ENCODE measurements at places on chromosomes 3 and 15.

DNA sequence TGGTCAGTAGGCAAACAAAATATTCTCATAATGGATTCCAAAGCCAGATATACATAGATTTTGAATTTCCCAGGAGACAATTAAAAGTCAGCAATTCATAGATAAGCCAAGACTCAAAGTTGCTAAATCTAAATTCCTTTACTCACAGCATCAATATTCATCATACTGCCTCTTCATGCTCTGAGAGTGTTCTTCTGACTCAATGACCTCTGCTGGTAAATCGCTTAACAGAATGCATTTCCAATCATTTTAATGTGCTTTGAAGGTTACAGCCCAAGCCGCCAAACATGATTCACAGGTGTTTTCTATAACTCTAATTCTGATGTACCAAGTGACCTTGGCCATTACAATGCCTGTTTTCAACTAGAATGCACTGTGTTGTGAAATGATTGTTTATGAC lies 24.2 kb upstream of the SLC4A7 start:
- no peak for DNase-seq

DNA sequence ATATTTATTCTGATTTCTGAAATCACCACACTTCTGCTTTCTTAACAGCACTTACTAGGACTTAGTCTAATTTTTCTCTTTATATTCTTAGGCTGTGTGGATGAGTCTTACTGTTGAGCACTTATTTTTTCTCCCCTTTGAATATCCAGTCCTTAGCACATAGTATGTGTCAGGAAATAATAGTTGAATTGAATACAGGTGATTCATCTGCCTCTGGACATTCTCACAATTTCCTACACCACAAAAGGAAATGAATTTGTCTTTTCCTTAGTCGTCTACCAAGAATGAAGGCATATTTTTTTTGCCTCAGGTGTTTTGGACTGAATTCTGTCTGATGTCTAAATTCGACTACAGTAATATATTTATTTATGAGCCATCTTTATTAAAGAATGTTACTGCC lies 204.2 kb downstream of the GHSR start:
- no peak for DNase-seq

DNA sequence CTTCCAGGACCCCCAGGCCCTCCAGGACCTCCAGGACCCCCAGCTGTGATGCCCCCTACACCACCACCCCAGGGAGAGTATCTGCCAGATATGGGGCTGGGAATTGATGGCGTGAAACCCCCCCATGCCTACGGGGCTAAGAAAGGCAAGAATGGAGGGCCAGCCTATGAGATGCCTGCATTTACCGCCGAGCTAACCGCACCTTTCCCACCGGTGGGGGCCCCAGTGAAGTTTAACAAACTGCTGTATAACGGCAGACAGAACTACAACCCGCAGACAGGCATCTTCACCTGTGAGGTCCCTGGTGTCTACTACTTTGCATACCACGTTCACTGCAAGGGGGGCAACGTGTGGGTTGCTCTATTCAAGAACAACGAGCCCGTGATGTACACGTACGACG lies 22.1 kb upstream of the CMSS1 start:
- DNase-seq, result no peak

- peak; percentile 32 for DNase-seq
Measured at GRCh38 chr15:64267331-64267973, 88.5 kb downstream of the CSNK1G1 start.

DNA sequence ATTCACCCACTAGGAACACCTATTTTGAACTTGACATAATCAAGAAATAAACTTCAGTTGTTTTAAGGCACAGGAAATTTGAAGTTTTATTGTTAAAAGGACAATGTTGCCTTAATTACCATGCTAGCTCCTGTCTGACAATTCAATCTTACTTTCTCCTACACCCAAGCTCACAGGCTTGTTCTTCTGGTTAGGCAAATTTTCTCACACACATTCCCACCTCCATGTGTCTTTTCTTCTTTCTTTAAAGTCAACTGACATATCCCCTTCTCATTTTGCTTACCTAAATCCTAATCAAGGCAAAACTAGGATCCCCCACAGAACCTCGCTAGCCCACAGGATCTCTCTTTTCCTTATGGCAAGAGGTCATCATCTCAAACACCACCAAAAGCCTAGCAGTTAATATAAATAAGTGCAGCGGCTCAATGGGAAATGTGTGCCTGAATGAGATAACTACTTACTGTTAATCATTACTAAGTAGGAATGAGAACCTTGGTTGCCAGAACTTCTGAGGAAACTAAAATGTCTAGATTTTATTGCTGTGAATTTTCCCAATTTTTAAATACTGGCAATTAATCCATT lies 189.3 kb downstream of the PLCH1 start:
- DNase-seq, result no peak

GRCh38 chr3:194261581-194262063 lies 89.5 kb downstream of the CPN2 start:
- peak; percentile 8 for DNase-seq

DNA sequence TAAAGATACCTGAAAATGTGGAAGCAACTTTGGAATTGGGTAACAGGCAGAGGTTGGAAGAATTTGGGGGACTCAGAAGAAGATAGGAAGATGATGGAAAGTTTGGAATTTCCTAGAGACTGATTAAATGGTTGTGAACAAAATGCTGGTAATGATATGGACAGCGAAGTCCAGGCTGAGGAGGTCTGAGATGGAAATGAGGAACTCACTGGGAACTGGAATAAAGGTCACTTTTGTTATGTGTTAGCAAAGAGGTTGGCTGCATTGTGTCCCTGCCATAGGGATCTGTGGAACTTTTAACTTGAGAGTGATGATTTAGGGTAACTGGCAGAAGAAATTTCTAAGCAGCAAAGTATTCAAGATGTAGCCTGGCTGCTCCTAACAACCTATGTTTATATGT lies 13.0 kb downstream of the MITF start:
- DNase-seq, result peak; percentile 69

GRCh38 chr15:57747206-57747896 lies 40.8 kb downstream of the POLR2M start:
- DNase-seq, result peak; percentile 10

- DNase-seq, result no peak
Measured at GRCh38 chr3:54259636-54260035, 137.3 kb downstream of the CACNA2D3 start.

GRCh38 chr3:37712918-37713817 lies 148.5 kb upstream of the CTDSPL start:
- DNase-seq, result no peak

DNA sequence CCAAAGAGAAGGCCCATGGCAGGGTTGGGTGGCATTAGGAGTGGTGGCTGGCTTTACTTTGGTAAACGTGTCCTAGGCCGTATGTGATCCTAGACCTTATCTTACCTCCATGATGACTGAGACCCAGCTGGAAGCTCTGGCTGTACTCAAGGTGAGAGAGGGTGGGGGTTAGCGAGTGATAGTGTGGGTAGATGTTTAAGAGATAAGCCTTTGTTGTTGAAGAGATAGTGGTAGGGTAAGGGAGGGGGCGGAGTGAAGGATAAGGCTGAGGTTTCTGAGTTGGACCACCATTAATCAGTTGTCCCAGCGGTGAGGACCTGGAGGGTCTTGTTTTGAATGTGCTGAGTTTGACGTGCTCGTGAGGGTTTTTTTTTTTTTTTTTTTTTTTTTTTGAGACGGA lies 61.5 kb upstream of the ULK4 start:
- DNase-seq, result no peak

GRCh38 chr3:29585368-29585767 lies 304.5 kb downstream of the RBMS3 start:
- no peak for DNase-seq

GRCh38 chr15:59439576-59439975 lies 1.6 kb downstream of the FAM81A start:
- no peak for DNase-seq

- DNase-seq, result no peak
Measured at GRCh38 chr3:30826531-30826942, 67.9 kb downstream of the GADL1 start.

DNA sequence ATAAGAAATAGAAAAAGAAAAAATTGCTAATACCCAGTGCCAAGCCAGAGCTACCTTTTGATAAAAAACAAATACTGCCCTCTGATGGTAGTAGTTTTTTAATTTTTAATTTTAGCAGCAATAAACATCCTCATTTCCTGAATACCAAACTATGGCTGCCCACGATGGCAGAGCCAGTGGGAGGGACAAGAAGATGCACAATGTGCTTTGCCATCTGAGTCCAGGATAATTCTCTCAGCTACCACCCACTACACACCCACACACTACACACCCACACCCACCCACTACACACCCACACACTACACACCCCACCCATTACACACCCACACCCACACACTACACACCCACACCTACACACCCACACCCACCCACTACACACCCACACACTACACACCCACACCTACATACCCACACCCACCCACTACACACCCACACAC lies 17.8 kb downstream of the CEP19 start:
- peak; percentile 55 for DNase-seq

DNA sequence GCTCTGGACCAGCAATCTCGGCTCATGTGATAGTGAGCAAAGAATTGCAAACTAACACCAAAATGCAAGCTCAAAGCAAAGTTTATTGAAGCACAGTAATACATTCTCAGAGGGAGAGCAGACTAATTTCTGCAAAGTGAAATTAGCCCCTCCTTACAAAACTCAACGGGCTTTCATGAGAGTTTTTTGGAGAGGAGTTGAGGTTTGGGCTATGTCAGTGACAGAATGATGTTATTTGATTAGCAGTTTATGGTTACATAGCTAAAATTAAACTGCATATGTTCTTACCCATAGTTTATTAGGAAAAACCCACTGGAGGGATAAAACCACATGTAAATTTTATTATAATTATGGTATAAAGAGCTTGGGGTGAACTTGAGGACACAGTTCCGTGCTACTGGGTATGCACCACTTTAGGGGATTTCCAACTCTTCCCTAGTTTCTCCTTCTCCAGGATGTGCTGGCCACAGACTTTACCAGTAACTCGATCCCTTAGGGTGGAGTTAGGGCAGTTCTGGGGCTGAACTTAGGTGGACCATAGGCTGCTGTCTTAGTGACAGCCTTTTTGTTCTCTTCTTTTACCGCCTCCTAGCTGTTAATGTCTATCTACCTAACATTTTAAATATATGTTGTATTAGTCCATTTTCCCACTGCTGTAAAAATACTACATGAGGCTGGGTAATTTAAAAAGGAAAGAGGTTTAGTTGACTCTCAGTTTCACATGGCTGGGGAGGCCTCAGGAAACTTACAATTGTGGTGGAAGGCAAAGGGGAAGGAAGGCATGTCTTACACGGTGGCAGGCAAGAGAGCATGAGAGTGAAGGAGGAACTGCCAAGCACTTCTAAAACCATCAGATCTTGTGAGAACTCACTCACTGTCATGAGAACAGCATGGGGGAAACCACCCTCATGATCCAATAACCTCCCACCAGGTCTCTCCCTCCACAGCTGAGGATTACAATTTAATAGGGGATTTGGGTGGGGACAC lies 8.9 kb upstream of the AADACL2 start:
- peak; percentile 2 for DNase-seq

- DNase-seq, result no peak
Measured at GRCh38 chr3:29754346-29754745, 473.5 kb downstream of the RBMS3 start.

DNA sequence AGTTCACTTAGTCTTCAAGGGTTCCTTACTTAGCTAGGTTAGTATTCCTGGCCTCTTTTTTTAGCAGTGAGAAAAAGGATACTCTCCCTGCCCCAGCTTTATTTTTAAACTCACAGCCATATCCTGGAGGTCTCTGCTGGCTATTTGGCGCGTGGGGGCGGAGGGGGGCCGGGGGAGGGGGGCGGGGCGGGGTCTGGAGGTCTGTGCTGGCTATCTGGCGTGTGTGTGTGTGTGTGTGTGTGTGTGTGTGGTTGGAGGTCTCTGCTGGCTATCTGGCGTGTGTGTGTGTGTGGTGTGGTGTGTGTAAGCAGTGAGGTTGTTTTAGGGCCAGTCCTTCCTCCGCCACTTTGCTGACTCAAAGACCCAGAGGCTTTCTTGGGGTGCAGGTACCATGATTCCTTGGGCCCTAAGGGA lies 579 bp upstream of the PLAAT1 start:
- no peak for DNase-seq

DNA sequence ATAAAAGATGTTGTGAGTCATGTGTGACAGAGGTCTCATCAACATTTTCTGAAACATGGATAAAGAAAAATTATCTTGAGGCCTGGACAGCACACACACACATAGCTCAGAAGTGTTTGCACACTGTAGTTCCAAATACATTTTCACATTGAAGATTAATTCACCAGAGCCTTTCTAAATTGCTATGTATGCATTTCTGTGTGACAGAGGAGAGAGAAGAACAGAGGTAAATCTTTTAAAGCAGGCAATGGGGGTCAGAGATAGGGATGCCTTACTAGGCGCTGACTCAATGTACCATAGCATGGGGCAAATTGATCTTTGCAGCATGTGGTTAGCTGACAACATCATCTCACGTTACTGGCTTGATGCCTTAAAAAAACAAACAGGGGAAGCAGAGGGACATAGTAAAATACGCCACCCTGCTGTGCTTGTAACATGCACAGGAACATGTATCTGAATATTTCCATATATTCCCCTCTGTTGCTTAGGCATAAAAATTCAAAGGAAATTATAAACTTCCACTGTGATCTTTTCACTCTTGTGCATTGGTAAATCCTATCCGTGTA lies 7.7 kb downstream of the POU1F1 start:
- no peak for DNase-seq

DNA sequence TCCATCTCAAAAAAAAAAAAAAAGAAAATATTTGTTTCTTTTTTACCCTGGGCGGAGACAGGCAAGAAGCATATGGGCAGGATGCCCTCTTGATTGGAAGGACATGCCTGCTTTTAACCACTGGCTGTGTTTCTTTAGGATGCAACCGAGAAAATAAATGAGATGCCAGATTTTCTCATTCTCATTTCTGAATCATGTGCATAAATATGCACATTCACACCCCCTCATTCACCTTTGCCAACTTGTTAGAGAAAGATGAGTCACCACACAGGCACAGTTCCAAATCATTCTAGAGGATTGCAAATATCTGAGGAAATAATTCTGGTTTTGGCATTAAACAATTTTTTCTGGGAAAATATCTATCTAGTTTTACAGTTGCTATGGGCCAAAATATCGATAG lies 3.3 kb downstream of the LIPH start:
- no peak for DNase-seq

DNA sequence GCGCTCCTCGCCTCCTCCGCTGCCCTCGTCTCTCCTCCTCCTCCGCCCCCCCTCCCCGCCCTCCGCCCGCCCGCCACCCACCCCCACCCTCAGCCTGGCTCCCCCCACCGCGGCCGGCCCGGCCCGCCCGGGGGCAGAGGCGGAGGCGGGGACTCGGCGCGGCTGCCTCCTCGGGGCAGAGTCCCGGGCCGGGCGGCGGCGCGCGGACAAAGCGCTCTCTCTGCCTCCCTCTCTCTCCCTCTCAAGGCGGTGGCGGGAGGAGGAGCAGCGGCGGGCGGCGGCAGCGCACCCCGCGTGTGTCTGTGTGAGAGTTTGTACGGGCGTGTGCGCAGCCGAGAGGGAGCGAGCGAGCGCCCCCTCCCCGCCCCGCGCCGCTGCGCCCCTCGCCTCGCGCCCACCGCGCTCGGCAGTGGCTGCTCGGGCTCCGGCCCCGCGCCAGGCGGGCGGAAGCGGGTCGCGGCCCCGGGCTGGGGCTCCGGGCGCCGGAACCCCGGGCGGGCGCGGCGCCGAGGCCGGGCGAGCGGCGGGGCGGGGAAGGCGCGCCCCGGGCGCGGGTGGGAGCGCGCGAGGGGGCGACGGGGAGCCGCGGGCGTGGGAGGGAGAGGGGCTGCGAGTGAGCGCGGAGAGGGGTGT lies at the start of gene IGF2BP2:
Gene IGF2BP2, minus strand, starts transcription at position 37 of the 633 bp plus-strand sequence. CDS start 82 bp downstream, outside the sequence.
- DNase-seq, result peak; percentile 71

- DNase-seq, result no peak
Measured at GRCh38 chr3:94513600-94513999, 450.7 kb downstream of the NSUN3 start.

GRCh38 chr3:169813278-169813677 lies 574 bp upstream of the LRRC34 start:
- peak; percentile 39 for DNase-seq

All from inflammatory macrophage treated with lipopolysaccharide for 4 hours (primary cell).